HAP-1 (cell line): ENCODE measurements at places on chromosomes 6 and 20.

- no peak for DNase-seq
Observed at GRCh38 chr20:20277894-20278335, 90.0 kb upstream of the INSM1 start.

- peak; percentile 59 for DNase-seq
Observed at GRCh38 chr20:3563548-3564177, 92.8 kb downstream of the ATRN start.

DNA sequence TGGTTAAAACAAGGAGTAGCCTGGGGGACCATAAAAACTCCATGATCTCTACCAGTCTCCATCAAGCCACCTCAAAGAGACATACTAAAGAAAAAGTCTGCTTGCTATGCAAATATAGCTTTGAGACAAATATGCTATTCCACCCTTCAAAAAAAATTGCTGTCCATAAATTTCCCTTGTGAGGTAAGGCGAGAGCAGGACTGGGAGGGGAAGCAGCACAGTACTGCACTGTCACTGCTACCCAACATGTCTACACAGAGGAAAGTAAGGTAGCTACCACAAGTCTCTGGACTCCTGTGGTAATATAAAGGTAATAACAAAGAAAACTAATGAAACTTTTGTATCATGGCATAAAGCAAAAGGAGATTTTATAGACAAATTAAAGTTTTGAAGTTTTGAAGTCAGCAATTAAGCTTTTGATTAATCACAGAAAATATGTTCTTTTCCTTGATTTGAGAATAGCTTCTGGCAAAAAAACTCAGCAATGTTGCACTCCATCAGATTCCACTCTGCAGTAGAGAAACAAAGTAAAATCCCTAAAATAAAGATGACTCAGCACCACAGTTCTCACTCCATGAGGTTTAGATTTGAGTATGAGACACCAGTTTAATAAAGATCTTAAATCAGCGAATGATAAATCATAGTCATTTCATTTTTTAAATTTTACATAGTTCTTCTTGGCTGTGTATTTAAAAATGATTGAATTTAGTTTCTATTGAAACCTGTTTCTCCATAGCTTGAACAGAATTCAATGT, 602.4 kb downstream of the COL12A1 start:
- no peak for DNase-seq

DNA sequence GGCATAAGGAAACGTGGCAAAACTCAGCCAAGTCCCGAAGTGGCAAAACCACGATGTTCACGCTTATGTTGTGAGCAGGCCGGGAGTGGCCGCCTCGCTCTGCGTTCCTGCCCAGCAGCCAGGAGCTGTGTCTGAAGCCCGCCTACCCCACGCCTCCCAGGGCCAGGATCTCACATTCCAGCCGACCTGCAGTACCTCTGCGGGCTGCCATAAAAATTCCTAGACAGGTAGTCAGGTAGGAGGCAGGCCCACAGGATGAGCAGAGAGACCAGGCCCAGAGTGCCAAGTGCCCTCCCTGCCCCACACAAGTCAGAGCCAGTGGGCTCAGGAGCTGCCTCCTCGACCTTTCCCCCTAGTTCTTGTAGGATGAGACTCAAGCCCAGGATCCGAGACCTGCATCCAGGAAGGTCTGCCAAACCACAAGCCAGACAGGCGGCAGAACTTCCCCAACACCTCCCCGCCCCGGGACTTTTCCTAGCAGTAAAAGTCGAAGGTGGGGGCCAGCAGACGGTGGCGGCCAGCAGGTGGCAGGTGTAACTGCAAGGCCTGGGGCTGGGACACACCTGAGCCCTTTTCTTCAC, 16.7 kb downstream of the PMEPA1 start:
- no peak for DNase-seq

DNA sequence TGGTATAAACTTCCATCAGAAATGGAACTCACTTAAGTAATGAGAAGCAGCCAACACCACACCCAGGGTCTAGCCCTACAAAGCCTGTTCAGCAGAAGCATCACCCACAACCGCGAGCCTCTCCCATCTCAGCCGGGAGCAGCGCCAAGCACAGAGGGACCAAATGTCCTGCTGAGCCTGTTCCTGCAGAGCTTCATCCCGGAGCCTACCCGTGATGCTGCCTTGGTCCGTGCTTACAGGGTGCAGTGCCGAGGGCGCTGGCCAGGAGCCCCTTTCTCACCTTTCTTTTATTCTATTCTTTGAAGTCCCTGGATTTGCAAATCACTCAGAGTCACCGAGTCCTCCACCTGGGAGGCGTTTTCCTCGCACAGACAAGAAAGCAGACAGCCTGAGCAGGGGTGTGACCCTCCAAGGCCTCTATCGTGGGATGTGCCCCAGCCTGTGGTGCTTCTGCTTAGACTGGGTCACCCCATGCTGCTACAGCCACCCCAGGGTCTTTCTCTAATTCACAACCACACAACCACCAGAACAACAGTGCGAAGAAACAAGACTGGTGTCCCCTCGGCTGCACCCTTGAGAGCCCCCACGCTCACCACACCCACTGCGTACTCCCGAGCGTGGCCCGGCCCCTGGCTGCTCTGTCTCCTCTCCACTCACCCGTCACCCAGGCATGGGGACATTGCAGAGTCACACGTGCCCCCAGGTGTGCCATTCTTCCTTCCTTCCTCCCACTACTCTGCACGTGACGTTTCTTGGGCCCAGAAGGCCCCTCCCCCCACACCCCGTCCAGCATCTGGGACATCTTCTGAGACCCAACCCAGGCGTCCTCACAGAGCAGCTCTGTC, 92.2 kb upstream of the MPC1 start:
- no peak for DNase-seq

DNA sequence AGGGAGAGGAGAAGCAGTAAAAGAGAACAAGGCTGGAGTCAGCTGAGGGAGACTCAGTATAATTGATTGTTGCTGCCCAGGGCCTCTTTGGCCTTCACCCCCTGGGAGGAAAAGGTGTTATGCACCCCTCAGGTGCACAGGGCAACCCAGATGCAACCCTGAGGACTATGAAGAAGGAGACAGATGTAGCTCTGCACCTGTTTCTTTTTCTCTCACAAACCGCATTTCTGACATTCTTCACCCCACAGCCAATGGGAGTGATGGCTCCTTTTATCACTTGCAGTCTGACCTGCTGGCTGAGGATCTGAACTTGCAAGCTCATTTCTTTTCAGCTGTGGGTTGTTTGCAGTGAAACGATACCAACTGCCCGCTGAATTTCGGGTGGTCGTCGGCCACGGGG, 64.1 kb upstream of the F13A1 start:
- DNase-seq = no peak

- no peak for DNase-seq
Observed at GRCh38 chr20:61303675-61304074, 51.6 kb downstream of the CDH4 start.

DNA sequence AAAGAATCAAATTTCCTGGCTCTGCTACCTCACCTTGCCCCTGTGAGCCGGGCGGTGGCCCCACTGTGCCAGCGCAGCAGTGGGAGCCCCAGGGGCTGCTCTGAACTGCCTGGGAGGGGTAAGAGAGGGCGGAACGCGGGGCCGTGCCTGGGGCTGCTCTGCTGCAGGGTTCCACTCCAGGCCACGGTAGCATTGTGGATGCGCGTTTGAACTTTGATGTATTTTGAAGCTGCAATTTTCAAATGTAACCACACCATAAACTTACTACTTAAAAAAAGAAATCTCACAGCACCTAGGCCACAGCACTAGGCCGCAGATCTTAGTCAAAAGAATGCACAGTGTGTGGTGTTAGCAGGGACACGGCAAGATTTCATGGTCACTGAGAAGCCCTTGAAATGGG, 57.5 kb downstream of the PRDM1 start:
- DNase-seq = no peak

DNA sequence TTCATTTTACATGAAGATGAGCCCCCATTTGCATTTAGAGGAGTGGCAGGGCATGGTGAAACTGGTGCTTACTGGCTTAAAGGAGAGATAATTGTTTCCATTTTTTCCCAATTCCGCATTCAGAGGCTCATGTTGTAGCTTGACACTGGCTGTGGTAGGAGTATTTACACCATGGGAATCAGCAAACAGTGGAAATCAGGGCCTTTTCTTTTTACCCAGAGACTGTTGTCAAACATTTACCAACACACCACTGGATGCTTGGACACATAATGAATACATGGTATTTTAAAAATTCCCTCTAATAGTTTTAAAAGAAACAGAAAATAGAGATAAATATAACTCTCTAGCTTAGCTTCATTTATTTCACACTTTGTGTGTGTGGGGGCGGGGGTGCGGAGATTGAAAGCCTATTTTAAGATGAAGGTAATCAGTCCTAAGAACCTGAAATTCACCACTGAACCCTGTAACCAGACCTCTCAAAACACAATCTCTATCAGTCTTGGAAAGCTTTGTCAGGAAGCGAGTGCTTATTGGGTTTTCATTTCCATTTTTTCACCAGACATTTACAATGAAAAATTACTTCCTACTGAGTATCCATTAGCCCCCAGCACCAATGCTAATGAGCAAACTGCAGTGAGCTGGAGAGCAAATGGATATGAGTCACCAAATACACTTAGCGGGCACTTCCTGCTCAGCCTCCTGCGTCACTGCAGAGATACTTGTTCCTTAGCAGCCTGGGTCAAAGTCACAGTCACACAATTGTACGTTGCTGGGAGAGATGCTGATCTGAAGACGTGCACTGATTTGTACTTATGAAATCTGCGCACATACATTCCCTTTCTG, 532.0 kb downstream of the BCKDHB start:
- DNase-seq = no peak

DNA sequence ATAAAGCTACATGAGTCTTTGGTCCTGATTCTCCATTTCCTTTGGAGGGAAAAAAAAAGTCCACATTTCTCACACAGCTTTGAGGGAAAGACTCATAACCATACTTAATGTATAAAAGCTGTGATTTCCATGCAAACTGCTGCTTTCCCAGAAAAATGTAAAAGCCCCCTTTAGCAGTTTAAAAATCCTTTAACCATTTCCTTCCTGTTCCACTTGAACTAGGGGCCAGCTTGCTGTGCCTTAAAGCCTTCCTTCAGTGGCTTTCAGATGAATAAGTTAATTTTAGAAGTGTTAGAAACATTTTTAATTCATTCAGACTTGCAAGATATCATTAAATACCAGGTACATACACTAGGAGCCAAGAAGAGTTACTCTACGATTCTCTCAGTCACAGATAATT, 273.5 kb downstream of the PKHD1 start:
- no peak for DNase-seq

GRCh38 chr6:83867527-83868161, 8.2 kb downstream of the CYB5R4 start:
- DNase-seq = no peak

DNA sequence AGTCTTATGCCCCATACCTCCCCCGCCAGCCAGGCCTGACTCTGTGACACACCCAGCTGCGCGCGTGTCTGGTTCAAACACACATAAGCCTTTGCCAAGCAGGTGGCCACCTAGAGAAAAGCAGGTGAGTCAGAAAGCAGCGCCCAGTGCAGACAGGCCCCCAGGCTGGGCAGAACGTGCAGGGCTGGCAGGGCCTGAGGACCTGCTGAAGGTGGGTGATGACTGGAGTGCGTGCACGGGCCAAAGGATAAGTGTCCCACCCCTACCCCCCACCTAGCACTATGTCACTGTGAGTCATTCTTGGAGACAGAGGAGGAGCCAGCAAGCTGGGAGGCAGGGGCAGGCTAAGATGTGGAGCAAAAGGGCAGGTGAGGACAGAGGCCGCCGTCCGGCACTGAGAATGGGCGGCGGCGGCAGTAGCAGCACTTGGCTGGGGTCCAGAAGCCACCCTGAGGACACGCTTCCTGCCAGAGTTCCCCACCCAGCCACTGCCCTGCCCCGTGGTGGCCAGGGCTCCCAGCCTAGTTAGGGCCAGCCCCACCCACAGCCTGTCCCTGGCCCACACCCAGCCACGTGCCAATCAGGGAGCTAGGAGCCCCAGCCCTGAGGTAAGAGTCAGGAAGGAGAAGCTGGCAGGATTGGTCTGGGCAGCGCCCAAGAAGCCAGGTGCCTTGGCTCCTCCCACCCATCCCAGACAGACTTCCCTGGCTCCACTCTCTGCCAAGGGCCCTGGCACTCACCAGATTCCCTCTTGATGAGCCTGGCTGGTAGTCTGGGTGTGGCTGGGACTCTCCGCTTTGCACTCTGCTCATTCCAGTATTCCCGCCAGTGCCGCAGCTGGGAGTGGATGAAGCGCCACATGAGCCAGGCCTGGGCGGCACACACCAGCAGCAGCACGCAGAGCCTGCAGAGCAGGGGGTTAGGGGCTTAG, 72.7 kb downstream of the TRAM2 start:
- peak; percentile 59 for DNase-seq

DNA sequence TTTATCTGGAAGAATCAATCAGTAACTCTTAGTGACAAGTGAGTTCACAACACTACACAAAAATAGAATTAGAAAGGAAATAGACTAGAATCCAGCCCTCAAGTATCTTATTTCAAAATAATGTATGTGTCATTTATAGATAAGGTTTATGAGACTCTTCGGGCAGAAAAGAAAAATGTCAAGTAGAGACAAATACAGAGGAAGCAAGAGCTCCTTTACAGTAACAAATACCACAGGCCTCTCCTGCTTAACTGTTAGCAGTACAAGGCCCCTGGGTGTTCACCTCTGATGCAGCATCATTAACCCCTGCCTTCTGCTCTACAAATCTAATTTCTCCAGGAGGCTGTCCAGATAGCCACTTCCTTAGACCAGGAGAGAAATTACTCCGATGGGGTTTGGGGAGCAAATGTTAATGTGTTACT, 76.7 kb downstream of the UBE3D start:
- no peak for DNase-seq

DNA sequence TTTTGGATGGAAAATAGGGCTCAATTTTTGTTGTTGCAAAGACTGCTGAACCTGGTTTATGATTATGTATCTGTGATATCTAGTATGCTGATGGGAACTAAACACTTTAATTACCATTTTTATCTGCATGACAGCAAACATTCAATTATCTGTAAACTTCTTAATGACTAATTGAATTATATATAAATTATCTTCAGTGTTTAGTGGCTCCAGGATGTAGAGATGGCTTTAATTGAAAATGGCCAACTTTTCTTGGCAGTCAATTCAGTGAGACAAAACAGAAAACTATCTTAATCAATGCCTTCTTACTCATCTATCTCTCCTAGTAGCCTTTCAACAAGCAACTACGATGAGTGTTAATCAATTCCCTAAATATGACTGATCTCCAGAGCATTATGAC, 591.3 kb downstream of the HACE1 start:
- DNase-seq = no peak

GRCh38 chr20:53971096-53971683, 99.2 kb downstream of the BCAS1 start:
- DNase-seq = no peak

DNA sequence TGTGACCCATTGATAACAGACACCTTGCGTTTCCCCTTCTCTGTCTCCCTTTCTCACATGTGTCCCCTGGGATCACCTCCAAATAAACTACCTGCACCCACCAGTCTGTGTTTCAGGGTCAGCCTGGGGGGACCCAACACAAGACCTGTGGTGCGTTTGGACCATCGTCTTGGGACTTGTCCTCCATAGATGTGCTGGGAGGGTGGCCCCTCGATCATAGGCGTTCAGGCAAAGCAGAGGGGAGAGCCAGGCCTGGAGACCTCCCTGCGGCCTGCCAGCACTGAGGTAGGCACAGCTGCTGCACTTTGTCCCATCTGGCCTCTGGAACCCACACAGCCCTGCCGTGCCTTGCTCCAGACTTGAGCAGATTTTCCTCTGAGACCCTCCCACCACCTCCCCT, 18.1 kb downstream of the CST9 start:
- DNase-seq = no peak
